Stimulated activated CD4-positive, alpha-beta T cell treated with anti-CD3 and anti-CD28 coated beads, TNF-alpha, amount 100 ng/mL, for 24 hours (primary cell): ENCODE measurements at places on chromosomes 13 and 19.

- no peak for DNase-seq
These were observed 111.3 kb downstream of the ZNF486 start for GRCh38 chr19:20278342-20278741.

DNA sequence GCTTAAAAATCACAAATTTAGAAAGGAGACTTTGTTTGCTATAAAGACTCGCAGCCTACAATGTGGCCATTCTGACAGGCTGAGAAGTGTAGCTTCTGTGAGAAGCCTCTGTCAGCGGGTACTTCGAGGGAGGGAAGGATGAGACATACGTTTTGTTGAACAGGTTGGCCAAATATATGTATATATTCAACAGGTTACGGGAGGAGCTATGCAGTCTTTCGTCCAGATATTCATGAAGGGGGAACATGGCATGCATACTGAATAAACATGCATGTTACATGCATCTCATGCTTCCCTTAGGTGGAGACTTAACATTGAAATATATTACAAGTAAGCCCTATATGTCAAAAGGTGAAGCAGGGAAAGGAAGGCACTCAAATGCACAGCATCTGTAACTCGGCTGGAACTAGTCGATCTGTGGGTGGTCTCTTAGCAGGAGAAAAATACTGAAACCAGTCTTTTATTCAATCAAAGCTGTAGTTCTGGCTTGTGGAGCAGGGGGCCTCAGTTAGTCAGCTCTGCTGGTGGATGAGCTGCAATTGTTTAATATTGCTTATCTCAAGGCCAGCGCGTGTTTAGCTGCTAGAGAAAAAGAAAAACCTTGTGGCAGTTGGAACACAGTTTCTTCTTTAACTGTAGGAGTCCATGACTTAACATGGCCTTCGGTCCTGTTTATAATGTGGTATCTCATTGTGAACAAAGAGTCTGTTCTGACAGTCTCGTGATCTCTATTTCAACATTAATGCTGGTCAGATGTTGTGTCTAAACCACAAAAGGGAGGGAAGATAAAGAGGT, 94.3 kb downstream of the FAM216B start:
- DNase-seq, result no peak

GRCh38 chr13:90752070-90752469, 595.4 kb upstream of the MIR17HG start:
- no peak for DNase-seq

- no peak for DNase-seq
These were observed 117.2 kb downstream of the UBL3 start for GRCh38 chr13:29733147-29733611.

DNA sequence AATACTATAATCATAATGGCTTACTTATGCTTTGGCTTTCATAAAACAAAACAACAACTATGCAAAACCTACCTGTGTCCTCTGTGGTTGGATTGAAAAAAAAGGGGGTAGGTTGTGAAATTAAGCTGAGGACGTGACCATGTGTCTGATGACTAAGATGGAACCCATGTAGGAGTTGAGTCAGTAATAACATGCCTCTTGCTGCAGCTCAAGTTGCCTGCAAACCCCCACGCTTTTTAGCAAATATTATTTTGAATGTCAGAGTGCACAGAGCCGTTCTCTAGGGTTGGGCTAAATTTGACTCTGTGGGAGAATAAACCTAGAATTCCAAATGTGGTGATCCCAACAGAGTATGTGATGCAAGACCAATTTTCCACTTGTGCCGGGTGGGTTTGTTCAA, 209.3 kb downstream of the KCNRG start:
- DNase-seq, result peak; percentile 25

- DNase-seq, result no peak
These were observed 17.9 kb upstream of the GAS6 start for GRCh38 chr13:113881614-113882266.

GRCh38 chr19:10001899-10002298, 8.4 kb downstream of the COL5A3 start:
- no peak for DNase-seq

- DNase-seq, result no peak
These were observed 22.1 kb downstream of the EDNRB start for GRCh38 chr13:77896536-77896935.

DNA sequence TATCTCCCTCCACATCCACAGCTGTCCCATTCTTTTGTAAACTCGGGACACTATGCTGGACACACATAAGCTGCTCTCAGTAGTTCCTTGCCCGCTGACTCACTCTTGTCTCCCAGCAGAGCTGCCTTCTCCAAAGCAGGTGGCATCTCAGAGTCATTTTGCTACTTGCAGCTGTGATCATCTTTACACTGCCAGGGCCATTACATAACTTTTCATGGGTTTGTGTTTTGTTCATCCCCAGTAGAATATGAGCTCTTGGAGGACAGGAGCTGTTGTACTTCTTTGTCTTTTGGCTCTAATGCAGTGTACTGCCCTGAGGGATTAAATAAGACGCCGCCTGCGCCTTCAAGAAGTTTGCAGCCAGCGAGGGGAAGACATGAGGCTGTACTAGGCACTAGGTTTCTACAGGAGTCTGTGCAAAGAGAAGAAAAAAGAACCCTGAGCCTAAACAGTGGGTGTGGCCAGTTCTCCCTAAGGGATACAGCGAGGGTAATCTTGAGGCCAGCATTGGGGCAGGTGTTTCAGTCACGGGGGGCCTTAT, 40.8 kb upstream of the GPR183 start:
- no peak for DNase-seq

GRCh38 chr19:47699360-47699917, 13.8 kb upstream of the EHD2 start:
- DNase-seq, result peak; percentile 37

GRCh38 chr13:48304143-48304876, 759 bp downstream of the RB1 start:
- no peak for DNase-seq
